Dermis microvascular lymphatic vessel endothelial cell (primary cell): ENCODE measurements at places on chromosomes 7 and 10.

DNA sequence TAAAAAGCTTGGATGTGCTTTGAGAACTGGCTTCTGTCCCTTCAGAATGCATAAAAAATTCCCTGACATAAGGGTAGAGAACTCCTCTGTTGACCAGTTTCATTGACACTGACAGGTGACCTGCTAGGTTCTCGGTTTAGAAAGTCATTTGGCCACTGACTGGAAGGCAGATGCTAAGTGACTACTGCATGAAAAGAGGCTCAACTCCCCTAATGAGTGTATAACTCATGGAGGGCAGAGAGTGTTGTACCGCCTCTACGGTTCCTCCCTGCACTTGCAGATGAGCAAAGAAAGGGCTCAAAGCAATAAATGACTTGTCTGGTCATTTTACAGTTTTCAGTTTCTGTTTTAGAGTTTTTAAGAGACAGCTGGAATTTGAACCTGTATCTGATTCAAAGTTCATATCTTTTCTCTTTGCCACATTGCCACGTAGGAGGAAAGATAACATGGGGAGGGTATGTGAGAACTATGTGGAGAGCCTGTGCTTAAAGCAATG lies 2.9 kb upstream of the FGL2 start:
- DNase-seq: no peak

GRCh38 chr7:148709014-148709413 lies 10.3 kb downstream of the CUL1 start:
- DNase-seq: no peak

GRCh38 chr10:25048450-25048849 lies 32.0 kb downstream of the THNSL1 start:
- DNase-seq: no peak

DNA sequence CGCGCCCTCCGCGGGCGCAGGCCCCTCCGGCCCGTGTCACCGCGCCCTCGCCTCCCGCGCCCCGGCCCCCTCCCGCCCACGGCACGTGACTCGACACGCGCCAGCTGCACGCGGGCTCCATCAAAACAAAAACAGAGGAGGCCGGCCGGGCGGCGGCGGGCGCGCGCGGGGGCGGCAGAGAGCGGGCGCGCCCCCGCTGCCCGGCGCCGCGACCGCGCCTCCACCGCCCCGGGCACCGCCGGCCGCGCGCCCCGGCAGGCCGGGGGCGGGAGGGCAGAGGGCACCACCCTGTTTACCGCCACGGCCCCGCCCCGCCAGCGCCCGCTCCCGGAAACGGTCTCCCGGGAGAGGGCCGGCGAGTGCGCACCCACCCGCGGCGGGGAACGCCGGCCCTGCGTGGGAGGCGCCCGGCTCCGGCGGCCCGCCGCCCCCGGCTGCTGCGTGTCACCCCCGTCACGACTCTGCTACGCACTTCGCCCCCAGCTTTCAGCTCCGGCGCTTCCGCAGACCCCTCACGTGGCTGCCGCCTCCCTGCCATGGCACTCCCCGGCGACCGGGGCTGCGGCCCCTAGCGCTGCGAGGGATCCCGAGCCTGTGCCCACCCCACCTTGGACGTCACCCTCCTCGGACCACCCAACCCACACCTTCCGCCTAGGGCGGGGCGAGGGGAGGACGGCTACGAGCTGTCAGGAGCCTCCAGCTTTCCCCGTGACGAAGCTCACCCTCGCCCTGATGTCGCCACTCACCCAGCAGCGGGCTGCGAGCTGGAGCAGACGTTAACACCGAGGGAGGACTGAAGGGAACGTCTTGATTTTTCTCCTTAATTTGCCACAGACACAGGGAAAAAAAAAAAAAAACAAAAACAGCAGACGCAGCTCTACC lies 221.6 kb upstream of the MKLN1 start:
- no peak for DNase-seq

GRCh38 chr7:20865684-20866083 lies 79.0 kb upstream of the SP8 start:
- no peak for DNase-seq

GRCh38 chr7:101226721-101227120 lies 8.8 kb downstream of the ZNHIT1 start:
- no peak for DNase-seq

DNA sequence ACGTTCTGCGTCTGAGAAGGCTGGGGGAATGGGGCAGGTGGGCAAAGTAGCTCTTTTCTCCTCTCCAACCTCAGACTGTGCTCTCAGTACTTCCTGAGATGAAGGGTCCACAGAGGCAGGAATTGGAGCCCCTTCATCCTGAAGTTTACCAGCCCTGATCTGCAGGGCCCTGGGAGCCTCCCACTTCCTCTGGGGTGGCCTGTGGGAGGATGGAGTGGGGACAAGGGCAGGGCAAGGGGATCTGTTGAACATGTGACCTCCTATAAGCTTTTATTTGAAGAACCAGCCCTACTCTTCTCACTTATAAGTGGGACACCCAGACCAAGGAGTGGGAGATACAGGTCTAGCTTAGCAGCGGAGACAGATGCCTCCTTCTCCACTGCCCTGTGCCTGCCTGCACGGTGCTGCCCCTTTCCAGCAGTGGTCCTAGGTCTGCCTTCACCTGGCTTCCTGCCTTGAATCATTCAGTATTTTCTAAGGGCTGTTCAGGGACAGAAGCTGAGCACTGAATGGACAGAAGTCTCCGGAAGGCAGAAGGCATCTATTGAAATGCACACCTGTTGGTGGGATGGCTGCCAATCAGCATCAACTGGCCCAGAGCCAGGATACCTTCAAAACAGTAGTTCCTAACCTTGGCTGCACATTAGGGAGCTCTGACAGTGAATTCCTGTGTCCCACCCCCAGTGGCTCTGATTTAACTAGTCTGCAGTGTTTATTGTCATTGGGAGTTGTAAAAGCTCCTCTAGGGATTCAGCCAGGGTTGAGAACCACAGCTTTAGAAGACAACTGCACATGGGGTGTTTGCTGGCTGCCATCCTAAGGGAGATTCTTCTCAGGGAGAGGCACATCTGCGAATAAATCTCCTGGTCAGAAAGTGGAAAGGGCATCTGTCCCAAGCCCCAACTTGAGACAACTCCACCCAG lies 2.7 kb upstream of the ARHGAP22 start:
- DNase-seq: no peak

DNA sequence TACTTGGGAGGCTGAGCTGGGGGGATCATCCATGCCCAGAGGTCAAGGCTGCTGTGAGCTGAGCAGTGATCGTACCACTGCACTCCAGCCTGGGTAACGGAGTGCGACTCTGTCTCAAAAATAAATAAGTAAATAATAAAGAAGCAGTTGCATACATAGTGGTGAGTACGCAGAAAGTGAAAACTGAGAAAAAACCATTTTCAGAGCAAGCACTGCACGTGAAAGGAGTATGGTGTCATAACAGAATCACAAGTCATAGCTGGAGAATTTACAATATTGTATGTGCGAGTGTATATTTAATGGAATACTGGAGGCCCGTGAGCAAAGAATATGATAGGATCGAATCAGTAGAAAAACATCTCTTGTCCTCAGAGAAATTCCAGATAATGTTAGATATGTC lies 22.3 kb downstream of the KIAA1217 start:
- DNase-seq: no peak

- no peak for DNase-seq
These were observed 21.3 kb upstream of the ST8SIA6 start for GRCh38 chr10:17475661-17476060.

GRCh38 chr7:3300221-3300650 lies 816 bp upstream of the SDK1 start:
- no peak for DNase-seq

GRCh38 chr10:132420469-132420980 lies 23.5 kb downstream of the PWWP2B start:
- DNase-seq: no peak

GRCh38 chr7:150728609-150729008 lies 8.6 kb upstream of the GIMAP5 start:
- no peak for DNase-seq

GRCh38 chr10:6394084-6394483 lies 186.0 kb downstream of the PRKCQ start:
- no peak for DNase-seq

DNA sequence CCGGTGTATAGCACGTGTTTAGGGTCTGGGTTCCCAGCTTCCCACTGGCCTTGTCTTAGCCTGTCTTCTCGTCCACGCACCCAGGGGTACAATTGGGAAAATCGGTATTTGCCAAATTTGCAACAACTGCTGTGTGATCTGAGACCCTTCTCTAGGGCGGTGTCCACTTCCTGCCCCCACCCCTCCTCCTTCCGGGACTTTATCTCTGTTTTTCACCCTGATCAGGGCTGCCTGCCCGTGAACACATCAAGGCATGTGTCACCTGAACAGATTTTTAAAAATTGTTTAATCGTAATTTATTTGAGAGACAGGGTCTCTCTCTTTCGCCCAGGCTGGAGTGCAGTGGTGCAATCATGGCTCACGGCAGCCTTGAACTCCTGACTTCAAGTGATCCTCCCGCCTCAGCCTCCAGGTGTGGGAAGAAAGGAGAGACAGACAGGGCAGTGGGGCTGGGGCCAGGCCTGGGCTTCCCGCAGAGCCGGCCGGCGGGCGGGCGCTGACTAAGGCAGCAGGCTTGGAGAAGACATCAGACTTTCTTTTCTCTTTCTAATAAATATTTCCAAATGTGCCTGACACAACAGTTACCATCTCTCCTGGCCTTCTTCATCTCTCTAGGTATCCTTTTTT lies 27.5 kb downstream of the ELFN1 start:
- DNase-seq: no peak

- no peak for DNase-seq
These were observed 122.0 kb upstream of the AHR start for GRCh38 chr7:17176371-17177032.

DNA sequence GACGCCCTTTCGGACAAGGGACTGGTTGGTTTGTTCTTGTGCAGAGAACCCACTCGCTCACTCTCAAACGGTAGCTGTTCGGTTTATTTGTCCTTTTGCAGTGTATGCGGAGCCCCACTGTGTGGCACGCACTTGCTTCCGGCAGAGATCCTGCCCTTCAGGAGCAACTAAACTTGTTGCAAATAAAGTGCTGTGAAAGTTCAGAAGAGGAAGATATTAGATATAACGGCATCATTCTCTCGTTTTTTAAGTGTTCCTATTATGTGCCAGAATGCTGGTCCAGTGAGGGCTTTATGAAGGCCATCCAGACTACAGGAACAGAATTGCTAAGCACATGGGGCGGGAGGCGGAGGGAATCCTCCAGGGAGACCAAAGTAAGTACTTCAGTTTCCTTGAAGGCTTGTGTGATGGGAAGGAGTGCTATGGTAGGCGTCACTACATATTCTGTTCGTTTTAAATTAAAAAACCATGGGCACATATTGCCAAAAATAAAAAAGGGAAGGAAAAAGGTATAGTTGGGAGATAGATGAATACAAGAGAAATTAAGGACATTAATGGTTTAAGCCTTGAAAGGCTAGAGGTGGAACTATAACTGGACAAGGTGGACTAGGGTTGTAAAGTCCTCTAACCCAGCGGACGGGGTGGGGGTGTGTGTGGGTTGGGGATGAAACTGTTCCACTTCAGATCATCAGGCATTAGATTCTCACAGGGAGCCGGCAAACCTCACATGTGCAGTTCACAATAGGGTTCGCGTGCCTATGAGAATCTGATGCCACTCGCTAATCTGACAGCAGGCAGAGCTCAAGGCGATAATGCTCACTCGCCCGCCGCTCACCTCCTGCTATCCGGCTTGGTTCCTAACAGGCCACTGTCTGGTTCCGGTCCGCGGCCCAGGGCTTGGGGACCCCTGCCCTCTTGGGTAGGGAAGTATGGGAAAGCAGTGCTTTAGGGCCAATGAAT lies 704 bp upstream of the ERLIN1 start:
- DNase-seq: peak; percentile 1
